NCI-H345 (cell line): ENCODE measurements at places on chromosomes 11 and 22.

DNA sequence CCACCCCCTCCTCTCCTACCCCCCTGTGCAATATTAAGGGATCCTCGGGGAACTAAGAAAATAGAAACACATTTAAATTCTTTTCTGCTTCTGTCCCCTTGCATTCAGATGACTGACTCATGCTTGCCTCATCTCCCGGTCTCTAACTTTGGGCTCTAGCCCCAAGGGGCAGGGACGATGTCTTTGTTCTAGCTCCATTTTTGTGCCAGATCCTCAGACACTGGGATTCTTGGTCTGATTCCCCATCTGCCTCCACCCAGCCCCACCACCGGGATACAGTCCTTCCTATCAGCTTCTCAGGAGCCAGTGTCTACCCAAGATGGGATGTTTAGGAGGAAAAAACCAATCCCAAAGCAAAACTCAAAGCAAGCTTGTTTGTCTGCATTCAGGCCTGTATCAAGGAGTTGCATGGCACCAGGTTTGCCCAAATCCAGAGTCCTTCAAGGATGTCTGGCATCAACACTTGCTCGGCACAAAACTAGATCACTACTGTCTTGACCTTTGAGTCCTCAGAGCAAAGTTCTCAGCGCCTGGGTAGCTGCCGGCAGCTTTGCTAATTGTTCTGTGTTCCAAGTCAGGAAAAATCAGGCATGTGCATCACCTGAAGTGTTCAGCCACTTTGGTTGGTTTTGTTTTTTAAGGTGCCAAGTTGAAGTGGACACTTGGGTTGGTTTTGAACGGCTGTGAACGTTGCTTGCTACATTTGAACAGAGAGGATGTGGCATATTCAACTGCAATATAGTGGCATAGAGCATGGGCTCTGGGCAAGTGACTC lies 212.8 kb downstream of the DSCAML1 start:
- no peak for DNase-seq

- no peak for DNase-seq
Observed at GRCh38 chr11:10255388-10256125, 38.5 kb downstream of the SBF2 start.

GRCh38 chr11:112874980-112875379 lies 86.2 kb upstream of the NCAM1 start:
- no peak for DNase-seq

DNA sequence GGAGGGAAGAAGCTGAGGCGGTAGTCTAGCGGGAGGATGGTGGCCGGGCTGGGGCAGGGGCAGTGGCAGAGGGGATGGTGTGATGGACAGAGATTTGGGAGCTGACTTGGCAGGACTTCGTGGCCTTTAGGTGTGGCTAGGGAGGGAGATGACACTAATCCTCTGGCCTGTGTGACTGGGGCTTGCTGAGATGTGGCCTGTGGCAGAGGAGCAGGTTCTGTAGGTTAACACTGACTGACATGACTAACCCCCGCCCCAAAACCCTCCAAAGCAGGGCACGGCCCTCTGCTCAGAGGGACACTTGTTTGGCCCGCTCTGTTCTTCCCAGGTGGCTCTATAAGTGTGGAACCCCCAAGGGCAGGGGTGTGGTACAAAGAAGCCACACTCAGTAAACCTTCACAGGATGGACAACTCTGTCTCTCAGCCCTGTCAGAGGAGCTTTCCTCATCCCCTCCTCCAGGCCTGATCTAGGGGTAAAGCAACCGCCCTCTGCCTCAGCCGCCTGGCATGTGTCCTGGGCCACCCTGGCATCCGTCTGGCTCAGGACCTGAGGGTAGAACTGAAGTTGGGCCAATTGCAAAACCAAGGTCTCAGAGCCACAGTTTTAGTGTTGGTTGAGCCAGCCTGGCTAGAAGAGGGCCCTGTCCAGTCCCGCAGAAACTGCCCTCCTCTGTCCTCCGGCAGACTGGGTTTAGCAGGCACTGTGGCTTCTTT lies 15.6 kb downstream of the TOM1 start:
- no peak for DNase-seq

DNA sequence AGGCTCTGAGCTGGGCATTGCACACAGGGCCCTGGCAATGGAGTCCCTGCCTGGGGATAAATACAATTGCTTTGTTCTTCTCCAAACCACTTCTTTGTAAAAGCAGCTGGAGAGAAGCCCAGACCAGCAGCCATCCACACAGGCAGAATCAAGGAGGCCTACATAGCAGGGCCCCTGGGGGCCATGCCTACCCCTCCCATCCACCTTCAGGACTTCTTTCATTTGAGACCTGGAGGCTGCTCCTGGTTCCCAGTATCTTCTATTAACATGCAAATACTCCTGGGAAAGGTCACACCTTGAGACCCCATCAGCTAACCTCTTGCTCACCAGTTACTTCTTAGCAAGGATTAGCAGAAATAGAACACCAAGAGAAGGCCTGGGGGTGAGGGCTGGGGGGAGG lies 511.1 kb downstream of the SOX6 start:
- DNase-seq = peak; percentile 70

DNA sequence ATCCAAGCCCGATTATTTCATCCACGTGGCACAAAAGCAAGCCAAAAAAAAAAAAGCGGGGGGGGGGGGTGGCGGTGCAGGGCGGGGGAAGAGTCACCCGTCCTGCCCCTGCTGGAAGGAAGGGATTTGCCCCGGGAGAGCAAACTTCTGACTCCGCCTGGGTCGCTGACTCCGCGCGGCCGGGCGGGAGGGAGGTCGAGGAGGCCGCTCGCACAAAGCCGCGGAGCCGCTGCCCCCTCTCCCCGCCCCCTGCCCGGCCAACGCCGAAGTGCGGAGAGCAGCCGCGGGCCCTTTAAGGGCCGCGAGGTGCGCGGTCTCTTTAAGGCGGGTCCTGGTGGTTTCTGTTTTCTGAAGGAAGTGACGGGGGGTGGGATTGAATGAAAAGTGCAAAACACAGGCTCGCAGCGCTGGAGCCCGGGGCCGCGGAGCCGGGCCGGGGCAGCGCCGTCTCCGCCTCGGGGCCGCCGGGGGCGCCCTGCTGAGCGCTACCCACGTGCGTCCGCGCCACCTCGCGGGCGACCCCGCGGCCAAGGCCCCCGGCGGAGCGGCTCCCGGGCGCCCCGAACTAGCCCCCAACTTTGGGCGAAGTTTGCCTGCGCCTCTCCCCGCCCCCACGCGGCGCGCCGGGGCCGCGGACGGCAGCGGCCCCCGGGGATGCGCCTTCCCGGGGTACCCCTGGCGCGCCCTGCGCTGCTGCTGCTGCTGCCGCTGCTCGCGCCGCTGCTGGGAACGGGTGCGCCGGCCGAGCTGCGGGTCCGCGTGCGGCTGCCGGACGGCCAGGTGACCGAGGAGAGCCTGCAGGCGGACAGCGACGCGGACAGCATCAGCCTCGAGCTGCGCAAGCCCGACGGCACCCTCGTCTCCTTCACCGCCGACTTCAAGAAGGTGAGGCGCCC lies at the start of gene OAF:
OAF (plus strand) TSS at position 407 of the 896 bp plus-strand sequence; CDS start at position 655, 248 bp downstream.
- peak; percentile 16 for DNase-seq

DNA sequence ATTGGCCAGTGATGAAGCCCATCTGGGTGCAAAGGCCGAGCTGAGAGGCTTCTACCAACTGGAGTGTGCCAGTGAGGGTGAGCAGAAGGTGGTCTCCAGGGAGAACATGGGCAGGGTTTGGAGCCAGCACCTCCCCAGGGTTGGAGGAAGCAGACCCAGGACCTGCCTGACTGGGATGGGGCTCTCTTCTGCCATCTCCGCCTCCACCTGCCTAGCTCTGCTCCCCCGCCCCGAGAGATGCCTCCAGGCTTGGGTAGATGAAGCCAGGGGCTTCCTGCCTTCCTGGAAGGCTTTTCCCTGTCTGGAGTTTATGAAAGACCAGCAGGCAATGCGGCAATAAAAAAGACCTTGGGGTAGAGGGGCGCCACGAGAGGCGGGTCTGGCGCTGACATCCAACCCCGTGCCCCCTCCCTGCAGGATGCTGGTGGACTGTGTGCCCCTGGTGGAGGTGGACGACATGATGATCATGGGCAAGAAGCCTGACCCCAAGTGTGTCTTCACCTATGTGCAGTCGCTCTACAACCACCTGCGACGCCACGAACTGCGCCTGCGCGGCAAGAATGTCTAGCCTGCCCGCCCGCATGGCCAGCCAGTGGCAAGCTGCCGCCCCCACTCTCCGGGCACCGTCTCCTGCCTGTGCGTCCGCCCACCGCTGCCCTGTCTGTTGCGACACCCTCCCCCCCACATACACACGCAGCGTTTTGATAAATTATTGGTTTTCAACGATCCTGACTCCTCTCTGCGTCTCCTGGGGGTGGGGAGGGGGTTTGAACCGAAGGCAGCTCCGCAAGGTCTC lies 3.3 kb downstream of the SELENOM start:
- DNase-seq = no peak

DNA sequence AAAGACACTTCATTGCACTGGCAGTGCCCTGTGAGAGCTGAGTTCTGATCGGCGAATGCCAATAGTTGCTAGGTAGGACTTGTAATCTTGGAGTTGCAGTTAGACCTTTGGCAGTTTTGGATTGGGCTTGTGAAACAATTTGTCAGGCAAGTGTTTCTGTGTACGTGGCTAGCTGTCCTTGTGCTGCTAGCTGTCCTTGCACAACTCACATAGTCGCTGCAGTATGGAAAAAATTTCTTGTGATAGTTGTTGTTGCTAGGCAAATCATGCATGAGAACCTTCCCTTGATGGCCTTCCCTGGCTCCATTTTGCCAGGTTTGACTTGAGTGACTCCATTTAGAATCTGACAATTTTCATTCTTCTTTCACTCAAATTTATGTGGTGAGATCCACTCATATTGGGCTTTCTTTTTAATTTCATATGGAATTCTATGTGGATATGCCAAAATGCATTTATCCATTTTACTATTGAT lies 140.7 kb downstream of the APIP start:
- no peak for DNase-seq

- DNase-seq = no peak
Observed at GRCh38 chr11:128500493-128500892, 86.9 kb downstream of the ETS1 start.

GRCh38 chr11:126519764-126520734 lies 164.6 kb downstream of the ST3GAL4 start:
- DNase-seq = no peak

DNA sequence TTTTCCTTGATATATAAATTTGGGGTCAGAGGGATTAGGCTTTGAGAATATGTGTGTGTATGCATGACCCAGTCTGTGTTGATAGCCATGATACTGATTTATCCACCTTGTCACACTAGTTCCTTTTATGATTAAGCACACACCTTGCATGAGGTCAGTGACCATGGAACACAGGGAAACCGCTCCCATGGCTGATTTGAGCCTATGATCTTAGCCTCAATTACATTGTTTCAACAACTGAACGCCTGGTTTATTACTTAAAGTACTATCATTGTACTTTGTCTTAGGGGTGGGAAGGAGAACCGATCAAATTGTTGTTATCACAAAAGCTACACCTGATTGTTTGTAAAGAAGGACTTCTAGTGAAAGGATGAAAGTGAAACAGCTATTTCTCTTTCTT lies 70.7 kb downstream of the ARFGAP2 start:
- no peak for DNase-seq

DNA sequence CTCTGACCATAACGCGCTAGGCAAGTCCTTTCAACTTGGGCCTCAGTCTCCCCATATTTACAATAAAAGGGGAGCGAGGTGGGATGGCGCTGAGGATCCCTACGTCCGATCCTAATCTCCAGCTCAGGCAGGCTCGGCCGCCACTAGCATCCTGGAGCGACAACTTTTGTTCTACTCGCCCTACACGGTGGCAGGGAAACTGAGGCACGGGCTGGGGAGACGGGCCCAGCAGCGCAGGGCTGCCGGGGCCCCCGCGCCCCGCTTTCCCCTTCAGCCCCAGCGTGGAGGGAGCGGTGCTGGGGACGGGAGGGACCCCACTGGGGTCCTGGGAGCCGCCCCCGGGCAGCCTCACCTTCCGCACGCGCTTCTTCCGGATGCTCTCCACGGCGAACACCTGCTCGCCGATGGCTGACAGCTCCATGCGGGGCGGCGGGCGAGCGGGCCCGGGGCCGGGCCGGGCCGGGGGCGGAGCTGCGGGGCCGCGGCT lies 413 bp downstream of the CBX7 start:
- no peak for DNase-seq

DNA sequence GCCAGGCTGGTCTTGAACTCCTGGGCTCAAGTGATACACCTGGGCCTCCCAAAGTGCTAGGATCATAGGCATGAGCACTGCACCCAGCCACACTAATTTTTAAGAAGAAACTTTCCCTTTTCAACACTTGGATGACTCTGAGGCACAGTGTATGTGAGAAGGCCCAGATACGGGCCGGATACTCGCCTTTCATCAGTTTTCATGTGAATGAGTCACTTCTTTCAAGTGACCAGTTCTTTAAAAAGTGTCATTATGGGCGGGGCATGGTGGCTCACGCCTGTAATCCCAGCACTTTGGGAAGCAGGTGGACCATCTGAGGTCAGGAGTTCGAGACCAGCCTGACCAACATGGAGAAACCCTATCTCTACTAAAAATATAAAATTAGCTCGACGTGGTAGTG lies 120.8 kb downstream of the CTTN start:
- no peak for DNase-seq

- no peak for DNase-seq
Observed at GRCh38 chr22:37190262-37190780, 2.3 kb upstream of the C1QTNF6 start.

GRCh38 chr11:120120805-120121335 lies 17.0 kb downstream of the TRIM29 start:
- no peak for DNase-seq

DNA sequence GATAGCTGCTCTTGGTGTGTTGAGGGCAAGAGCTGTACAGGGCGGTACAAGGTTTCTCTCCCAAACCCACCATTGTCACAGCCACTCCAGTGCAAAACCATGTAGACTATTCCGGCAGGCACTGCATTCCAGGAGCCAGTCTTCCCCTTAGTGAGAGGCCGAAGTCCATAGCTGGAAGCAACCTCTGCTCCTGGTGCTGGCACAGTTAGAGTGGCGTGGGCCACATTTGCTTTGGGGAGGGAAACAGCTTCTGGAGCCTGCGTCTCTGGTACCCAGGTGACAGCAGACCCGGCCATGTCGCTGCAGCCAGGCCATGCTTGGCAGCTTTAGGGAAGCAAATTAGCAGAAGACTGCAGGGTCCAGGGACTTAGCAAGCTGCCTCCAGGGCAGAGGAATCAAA lies 788.0 kb downstream of the BRD1 start:
- DNase-seq = no peak

- DNase-seq = no peak
Observed at GRCh38 chr11:63838150-63838677, 696 bp upstream of the MARK2 start.

DNA sequence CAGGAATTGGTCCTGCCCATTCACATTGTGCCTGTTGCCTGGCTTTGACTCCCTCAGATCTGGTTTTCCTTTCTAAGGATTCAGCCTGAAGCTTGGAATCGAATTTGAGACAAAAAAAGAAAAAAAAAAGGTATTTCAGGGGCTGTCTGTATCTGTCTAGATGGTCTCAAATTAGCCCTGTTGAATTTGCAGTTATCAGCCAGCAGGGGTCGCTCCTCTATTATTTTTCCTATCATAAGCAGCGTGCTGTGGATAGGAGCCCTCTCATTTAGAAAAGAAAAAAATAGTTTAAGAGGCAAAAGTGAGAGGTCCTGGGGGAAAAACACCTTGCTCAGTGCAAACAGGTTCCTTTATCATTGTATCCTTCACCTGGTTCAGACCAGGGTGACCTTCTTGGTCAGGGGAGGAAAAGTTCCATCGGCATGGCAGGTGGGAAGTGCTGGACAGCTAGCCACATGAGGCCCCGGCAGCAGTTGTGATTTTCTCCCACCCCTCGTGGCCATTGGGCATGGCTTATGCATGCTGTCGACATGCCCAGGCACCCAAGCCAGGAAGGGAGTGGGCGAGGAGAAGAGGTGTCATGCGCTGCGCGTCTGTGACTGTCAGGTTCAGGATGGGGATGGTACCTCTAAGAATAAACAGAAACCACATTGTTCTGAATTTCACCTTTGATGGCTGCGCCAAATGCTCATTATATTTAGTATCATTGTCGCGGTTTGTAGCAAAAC lies 13.1 kb downstream of the OR5AK2 start:
- no peak for DNase-seq
